ENCODE measurements at places on chromosomes 13 and 19.

GRCh38 chr19:11197291-11198174, at the start of gene KANK2:
KANK2 (minus strand) TSS chr19:11197545; CDS start chr19:11194511, 3,034 bp downstream.
- peak; percentile 80 for DNase-seq

DNA sequence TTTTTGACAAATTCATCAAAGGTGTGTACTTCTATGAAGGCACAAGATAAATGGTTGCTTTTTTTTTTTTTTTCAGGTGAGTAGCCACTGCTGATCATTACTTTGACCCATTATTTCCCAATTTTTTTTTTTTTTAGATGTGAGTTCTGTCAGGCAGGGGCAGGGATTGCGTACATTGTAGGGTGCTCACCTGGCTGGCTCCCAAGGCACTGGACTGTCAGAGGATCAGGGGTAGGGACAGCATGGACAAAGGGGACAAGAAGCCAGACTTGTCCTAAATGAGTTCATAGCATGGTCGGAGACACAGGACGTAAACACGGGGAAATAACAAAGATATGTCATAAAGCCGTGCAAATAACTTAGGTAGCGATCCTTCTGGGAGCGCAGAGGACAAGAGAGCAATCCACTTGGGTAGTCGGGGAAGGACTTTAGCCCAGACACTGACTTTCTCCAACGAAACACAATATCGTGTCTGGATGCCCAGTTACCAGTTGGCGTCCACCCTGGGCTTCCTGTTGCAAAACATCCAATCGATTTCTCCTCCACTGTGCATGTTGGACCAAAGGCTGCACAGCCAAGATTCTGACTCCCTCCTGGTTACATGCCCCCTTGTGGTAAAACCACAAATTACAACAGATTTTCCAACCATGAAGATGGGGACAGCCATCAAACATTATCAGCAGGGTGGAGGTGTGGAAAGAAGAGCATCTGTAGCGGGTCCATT, 27.5 kb upstream of the KATNAL1 start:
- DNase-seq: no peak

DNA sequence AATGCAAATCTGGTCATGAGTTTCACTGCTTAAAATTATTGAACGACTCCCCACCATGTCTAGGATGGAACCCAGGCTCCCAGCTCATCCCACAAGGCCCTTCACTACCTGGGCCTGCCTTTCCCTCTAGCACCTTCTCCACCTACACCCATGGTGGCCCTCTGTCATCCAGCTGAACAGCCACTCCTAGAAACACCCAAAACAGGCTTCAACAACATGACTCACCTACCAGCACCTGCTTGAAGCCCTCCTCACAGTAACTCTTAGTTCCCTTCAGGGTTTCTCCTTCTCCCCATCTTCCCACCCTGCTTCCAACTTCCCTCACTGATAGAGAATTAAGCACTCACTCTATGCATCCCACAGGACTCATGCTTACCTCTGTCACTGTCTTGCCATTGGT, 6.6 kb upstream of the IGFL2 start:
- no peak for DNase-seq

GRCh38 chr13:49641801-49642291, 13.5 kb downstream of the ARL11 start:
- DNase-seq: no peak

DNA sequence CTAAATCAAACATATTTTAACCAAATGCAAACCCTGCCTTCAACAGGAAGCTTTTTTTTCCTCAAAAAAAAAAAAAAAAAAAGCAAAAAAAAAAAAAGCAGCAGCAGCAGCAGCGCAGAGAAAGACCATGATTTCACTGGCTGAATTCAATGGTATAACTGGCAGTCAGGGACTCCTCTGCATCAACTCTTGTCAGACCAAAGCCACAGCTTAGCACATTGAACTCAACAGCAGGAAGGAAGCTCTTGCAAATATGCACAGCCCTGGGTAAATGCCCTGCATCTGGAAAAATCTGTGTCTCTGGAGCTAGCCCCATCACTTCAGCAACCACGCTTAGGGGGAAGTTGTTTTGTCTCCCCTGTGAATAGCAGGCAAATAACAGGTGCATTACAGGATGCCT, 17.6 kb upstream of the DHRS12 start:
- DNase-seq: no peak

DNA sequence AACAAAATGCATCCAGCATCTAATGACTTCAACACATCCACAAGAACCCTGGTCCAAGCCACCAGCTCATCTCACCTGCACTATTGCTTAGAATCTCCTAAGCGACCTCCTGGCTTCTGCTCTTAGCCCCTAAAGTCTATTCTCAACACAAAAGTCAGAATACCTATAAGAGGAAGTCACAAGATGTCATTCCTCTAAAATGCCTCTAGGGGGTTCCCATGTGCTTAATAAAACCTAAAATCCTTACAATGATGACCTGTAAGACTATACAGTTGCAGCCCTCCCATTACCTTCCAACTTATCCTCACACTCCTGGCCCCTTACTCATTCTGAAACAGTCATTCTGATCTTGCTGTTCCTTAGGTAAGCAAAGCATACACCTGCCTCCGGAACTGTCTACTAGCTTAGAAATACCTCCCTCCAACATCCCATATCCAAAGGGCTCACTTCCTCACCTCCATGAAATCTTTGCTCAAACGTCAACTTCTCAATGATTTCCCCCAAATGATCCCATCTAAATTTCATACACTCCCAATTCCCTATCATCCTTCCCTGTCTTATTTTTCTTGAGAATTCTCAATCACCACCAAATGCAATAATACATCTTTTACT, 10.0 kb downstream of the ATP7B start:
- no peak for DNase-seq

DNA sequence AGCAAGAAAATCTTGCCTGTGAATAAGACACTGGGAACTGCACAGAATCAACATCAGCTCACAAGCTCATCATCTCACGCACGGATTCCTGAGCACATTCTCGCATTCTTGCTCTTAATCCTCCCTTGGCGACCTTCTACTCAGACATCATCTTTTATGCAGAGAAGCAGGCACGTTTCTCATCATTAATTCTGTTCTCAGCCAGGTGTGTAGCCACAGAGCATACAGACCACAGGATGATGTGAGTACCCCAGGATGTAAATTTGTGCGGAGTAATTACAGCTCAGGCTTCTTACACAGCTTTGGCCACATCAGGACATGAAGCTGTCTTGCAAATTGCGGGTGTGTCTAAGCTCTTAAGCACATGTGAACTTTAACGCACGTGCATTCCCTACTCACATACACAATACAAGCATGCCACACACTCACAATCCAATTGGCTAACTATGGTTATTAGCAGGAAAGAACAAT, 36.5 kb upstream of the SACS start:
- no peak for DNase-seq

DNA sequence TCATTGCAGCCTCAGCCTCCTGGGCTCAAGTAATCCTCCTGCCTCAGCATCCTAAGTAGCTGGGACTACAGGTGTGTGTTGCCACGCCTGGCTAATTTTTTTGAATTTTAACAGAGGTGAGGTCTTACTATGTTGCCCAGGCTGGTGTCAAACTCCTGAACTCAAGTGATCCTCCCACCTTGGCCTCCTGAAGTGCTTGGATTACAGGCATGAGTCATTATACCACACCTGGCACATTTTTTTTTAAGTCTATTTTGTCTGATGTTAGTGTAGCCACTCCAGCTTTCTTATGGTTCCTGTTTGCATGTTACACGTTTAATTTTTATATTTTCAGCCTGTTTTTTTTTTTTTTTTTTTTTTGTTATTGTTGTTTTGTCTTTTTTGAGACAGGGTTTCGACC, 24.8 kb downstream of the KDM4B start:
- DNase-seq: no peak

DNA sequence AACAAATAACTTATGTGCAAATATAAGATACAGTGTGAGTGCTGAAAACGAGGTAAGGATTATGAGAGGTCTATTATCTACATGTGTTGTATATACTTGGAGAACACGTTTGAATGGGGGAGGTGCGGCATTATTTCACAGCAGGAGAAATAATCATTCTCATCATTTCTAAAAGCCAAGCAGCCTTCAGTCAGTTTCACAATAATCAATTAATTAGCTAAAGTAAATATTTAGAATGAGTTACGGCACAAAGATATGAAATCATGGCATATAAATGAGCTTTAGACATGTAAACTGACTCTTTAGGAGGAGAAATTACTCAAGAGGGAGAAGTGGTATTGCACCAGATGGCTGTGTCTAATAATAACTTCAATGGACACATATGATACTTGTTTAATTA, 366.6 kb downstream of the DNAJC15 start:
- no peak for DNase-seq

DNA sequence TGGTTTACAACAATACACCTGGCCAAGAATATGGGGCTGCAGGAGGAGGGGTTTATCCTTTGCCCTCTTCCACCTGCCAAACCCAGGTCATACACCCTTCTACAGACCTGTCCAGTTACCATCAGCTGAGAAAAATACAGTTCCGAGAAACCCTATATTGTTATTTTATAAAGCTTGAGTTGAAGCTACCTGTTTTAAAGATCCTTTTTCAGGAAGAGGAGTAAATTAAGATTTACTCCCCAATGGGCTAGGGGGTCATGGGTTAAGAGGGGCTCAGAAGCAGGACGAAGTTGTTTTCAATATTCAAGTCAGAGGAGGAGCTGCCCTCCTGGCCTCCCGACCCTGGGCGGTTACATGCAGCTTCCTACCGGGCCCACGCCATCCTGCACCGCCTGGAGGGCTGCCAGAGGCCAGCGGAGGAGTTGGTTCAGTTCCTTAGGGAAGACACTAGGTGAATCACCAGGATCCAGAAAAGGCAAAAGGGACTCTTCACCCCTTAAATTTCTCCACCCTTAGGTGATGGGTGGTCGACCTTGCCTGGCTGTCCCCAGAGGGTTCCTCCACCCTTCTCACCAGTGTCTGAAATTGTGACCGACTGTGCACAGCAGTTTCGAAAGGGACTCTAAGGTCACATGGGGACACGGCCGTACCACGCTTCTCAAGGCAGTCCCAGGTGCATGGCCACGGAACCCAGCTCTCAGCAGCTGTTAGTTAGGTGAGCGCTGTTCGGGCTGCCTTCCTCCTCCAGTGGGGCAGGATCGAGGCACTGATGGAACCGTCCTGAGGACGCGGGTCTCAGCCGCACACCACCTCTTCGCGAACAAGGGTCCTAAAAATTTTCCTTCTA, 1.2 kb downstream of the GJB2 start:
- DNase-seq: no peak

DNA sequence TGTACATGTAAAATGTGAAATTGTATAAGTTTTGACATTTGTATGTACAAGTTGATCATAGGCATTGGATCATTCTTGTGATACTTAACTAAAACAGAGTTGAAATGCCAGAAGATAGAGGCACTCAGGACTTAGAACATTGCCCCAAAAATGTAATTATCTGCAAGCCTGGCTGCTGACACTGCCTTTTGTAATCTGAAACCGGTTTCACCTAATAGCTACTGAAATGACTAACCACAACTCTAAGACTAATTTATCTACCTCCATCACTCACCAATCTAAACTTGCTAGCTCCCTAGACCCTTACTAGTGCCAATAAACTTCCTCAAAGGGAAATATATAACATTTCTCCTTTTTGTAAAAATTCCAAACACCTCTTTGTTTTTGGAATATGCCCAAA, 2596.2 kb downstream of the PCDH9 start:
- DNase-seq: no peak

DNA sequence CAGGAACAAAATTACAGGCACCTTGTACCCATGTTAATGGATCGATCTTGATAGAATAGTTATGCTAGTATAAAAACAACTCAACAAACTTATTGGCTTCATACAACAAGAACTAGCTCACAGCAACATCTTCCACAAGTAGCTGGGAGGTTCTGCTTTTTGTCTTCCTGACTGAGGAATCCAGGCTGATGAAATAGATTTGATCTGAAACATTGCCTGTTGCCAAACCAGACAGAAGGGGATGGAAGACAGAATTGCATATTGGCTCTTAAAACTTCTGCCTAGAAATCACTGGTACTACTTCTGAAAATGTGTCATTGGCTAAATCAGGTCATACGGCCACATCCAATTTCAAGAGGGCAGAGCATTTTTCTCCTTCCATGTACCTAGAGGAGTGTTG, 267.3 kb downstream of the RFC3 start:
- DNase-seq: no peak

DNA sequence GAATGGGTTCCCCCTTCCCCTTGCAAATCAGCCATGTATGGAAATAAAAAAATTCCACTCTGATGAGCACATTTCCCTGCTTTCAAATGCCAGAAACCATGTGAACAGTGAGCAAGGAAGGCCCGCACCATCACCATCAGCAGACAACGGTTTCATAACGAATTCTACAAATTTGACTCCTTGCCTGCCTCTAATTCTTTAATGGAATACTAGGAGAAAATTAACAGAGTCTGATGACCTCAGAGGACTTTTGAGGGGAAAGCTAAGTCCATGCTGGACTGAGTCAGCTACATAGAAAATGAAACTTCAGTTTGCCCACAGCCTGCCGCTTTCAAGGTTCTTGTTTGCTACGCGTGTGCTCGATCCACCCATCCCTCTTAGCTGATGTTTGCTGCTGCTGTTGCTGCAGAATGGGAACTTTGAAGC, 46.7 kb upstream of the KL start:
- DNase-seq: no peak

GRCh38 chr13:92717857-92718256, 508.8 kb upstream of the GPC6 start:
- DNase-seq: no peak

GRCh38 chr13:57763689-57764088, 132.1 kb downstream of the PCDH17 start:
- DNase-seq: no peak

DNA sequence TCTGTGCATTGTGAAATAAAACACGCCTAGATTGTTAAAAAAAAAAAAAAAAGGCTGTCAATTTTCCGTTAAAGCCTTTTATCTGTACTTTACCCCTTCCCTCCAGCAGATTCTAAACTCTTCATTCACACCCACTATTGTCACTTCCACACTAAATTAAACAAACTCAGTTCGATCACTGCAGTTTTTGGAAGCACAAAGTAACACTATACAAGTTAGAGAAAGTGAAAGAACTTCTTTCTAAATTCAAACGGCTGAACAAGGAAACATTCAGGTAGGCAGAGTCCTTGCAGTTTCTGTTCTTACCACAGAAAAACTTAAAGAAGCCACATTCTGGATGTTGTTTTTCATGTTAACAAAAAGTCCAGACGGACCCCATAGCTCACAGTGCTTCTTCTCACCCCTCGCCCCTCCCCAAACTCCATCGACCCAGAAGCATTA, 27.5 kb upstream of the UBE2L5 start:
- DNase-seq: no peak

GRCh38 chr19:35045667-35046300, 4.3 kb downstream of the HPN start:
- peak; percentile 59 for DNase-seq

DNA sequence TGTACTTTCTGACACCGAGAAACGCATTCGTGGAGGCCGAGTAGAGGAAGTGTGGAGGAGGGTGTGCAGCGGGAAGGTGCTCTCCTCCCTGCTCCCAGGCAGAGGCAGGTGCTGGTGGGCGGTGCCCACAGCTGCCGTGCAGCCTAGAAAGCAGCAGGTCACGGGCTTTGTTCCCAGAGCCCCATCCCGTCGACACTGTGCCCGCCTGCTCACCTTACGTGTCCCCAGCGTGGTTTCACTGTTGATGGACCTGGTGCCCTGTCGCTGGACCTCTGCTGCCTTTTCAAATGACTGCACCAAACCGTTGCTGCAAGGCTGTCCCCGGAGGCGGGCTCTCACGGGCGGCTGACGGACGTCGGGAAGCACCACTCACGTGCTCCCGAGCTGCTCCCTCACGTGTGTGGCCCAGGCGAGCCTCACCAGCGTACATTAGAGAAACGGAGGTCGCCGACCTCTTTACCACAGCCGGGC, 20.8 kb downstream of the PLEKHJ1 start:
- DNase-seq: peak; percentile 43

Data from activated CD4-positive, alpha-beta T cell treated with anti-CD3 and anti-CD28 coated beads, Interleukin-2, amount 50 U/mL, for 48 hours (primary cell).